ENCODE measurements at places on chromosomes 7 and 10. TPM values are rescaled to one million over a fixed set of nuclear protein-coding genes. Genes with fewer than 3 reads are reported as not detected.

The GPC2 gene
- 1.4 TPM for total RNA-seq

DNA sequence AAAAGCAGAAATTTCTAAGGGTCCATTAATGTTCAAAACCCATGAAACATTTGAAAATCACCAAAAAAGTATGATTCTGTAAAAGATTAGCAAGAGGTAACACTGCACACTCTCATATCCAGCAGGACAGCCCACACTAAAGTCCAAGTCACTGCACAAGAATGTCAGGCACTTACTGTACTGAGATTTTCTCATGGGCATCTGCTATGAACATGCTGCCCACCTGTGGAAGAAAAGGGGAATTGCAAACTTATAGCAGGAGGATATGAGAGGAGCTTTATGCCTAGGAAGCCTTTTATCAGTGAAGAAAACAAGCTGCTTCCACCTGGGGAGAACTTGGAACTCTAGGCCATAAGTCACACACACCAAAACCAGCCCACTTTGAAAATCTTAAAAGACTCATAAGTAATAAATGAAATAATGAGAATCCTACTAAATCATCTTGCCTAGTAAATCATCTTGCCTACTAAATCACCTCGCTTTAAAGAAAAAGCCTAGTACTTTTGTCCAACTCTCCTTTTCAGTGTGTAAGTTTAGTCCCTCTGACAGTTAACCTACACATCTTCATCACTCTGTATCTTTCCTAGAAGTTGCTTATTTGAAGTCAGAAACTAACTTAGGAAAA lies 46.1 kb downstream of the ARMH3 start:
- peak; percentile 73 for DNase-seq

DNA sequence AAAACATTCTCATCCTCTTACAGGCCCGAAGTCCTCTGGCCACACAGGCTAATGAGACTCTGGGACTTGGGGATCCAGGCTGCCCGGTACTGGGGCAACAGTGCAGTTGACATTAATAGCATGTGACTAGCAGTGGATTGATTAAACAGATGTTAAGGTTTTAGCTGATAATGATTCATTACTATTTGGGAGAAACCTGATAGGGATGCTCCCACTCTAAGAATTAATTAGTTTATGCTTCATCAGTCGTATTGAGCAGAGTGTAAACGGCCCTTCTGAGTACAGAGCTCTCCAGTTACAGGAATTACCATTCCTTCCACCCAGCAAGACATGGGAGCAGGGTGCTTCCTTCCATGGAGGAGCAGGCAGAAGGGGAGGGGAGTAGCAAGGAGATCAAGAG lies 82.7 kb downstream of the RPS24 start:
- DNase-seq, result no peak

The SPDYE9 gene
- total RNA-seq, result not detected

- DNase-seq, result no peak
These were observed 3.9 kb upstream of the HOXA2 start for GRCh38 chr7:27106181-27106900.

GRCh38 chr10:77926566-77927401 lies at the start of gene DLG5:
DLG5 (minus strand) TSS chr10:77926755; CDS start chr10:77926520, 235 bp downstream.
- DNase-seq, result peak; percentile 52

DNA sequence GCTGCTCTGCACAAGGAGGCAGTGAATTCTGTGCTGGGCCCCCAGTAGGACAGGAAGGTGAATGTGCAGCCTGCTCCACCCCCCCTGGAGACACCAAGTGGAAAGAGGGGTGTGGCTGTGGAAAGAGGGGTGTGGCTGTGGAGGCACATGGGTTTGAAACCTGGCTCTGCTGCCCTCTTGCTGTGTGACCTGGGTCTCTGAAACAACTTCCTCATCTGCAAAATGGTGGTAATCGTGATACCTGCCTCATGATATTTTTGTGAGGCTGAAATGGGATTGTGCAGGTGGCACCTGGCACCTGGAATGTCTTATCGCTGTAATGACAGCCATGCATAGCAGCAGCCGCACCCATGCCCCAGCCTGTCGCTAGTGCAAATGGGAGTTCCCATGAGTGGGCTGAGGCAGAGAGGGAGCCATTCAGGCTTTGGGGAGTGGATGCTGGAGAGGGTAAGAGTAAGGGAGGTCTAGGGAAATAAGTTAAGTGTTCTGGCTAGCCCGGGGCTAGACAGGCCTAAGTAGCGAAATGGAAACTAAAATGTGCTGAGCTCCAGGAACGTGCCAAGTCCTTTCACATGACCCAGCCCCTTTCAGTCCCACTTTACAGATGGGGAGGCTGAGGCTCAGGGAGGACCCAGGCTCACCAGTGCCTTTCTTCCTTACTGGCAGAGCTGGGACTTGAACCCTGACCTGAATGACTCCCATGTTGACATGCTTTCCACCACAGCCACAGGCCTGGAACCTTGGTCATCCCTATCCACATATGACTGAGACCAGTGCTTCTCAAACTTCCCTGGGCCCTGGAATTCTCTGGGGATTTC lies 35.0 kb downstream of the C10orf105 start:
- no peak for DNase-seq

The SAMD9L gene
- 1.0 TPM for total RNA-seq

DNA sequence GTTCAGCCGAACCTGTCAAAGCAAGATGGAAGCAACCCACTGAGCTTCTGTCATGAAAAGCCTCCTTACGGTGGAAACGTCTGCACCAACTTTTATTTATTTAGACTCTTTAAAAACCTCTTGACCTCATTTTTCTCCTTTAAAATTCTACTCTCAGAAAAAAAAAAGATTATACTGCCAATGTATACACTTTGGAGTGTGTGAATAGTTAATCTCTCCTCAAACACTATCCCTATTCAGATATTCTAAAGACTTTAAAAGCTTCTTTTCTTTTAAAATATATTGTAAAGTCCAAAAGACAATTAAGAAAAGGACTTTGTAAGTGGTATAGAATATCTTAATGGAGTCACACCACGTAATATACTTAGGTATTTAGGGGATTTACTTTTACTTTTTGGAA lies 335.2 kb upstream of the SEMA3D start:
- no peak for DNase-seq

The AGBL3 gene
- total RNA-seq, result 0.81 TPM
